ENCODE measurements at places on chromosomes 11 and 22.

DNA sequence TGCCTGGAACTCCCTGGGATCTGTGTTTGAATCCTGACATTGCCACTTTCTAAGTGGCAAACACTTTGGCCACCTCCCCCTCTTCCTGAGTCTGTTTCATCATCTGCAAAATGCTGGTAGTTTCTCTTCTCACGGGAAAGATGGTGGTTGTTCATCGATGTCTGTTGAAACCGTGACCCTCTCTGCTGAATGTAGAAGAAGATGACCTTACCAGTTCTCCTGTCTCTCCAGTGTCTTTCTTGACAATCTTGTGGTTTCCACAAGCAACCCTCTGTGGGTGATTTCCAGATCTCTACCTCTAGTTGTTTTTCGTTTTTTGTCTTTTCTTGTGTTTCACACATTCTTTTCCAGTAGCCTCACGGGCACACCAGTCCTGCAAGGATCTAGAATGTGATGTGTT lies 27.5 kb downstream of the ZBTB16 start:
- no peak for DNase-seq

DNA sequence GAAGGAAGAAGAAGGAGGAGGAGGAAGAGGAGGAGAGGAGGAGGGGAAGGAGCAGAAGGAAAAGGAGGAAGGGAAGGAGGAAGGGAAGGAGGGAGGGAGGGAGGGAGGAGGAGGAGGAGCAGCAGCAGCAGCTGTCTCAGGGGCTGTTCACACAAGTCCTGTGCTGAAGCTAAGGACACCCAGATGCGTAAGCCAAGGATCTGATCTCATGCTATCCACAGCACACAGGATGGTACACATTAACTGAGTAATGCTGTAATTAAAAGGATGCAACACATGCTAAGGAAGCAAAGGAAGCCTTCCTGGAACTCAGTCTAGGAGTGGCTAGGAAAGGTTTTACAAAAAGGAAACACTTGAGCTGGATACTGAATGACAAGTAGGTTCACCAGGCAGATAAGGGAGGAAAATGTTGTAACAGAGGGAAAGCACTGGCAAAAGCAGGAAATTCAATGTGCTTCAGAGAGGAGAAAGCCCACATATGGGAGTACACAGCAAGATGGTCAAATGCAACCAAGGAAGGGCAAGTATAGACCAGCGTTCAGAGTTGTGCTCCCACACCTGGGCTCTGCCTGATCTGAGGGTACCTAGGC lies 32.0 kb downstream of the TRIM66 start:
- DNase-seq, result no peak

- no peak for DNase-seq
Measured at GRCh38 chr11:10381736-10382135, 73.3 kb upstream of the AMPD3 start.

DNA sequence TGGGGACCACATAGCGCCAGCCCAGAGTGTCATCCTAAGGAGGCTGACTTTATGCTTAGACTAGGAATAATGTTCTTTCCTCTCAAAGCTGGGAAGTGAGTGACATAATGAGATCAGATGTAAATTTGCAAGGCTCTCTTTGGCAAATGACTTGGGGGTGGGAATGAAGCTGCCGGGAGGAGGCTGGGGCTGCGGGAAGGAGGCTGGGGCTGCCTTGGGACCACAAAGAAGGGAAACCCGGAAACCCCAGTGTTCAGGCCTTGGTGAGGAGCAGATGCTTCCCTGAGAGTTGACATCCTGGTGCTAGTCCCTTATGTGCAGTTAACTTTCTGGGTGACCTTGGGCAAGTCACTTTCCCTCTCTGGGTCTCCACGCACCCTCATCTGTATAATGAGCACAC lies 182.0 kb downstream of the CHST1 start:
- DNase-seq, result no peak

- no peak for DNase-seq
Measured at GRCh38 chr11:20037396-20038153, 122.7 kb downstream of the DBX1 start.

GRCh38 chr22:37654563-37655251 lies 3.8 kb upstream of the PDXP start:
- no peak for DNase-seq

DNA sequence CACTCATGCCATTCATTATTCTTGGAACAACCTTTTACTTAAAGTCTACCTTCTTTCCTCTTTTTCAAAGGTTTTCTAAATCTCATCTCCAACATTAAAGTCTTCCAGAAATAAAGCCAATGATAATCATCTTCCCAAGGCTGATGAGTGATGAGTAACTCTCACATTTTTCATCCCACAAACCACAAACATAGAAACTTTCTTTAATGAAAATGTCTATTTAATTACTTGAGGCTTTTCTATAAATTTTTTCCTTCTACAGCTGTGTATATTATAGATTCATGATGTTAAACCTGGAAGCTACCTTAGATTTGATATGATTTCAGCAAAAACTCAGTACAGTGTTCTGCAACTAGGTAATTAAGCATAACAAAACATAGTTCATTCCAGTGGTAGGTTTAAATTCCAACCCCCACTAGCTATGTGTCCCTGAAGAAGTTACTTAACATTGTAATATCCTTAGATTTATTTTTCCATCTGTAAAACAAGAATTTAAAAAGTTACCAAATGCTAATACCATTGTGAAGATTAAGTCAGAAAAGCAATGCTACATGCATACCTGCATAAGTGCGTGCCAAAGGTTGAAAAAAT lies 845.4 kb downstream of the KCNA4 start:
- DNase-seq, result no peak

GRCh38 chr11:76579056-76579751 lies 91.3 kb downstream of the LRRC32 start:
- no peak for DNase-seq

GRCh38 chr11:33530815-33531214 lies 169.8 kb downstream of the C11orf91 start:
- no peak for DNase-seq

DNA sequence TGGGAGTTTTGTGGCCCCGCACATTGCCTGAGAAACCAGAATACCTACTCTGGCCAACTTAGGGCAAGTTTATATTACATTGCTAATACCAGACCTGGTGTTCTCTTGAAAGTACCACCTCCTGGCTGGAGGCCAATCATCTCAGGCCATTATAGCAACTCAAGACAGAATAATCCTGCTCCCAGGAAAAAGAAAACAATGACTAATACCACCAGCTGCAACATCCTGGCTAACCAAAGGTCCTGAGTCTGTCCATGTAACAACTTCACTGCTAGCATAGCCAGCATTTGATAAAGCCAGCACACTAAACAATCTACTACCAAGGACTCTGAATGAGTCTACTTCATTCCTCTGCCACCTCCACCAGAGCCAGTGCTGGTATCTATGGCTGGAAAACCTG lies 1298.7 kb upstream of the CNTN5 start:
- DNase-seq, result no peak

DNA sequence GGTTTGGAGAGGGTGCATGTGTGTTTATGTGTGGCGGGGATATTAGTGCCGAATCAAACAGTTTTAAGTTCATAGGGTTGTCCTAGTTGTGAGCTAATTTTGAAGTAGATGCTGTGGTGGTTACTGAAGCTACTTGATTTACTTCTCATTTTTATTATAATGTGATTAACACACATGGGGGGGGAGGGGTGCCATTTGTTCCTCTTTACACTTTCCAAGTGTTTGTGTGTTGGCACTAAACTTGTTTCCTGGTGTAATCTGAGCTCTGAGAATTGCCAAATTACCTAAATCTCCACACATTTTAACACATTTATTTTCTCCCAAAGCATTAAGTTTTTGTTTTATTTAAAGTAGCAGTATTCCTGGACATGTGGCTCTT lies 60.1 kb downstream of the ZNRF3 start:
- no peak for DNase-seq

GRCh38 chr11:72078477-72078876 lies 1.9 kb downstream of the NUMA1 start:
- no peak for DNase-seq

DNA sequence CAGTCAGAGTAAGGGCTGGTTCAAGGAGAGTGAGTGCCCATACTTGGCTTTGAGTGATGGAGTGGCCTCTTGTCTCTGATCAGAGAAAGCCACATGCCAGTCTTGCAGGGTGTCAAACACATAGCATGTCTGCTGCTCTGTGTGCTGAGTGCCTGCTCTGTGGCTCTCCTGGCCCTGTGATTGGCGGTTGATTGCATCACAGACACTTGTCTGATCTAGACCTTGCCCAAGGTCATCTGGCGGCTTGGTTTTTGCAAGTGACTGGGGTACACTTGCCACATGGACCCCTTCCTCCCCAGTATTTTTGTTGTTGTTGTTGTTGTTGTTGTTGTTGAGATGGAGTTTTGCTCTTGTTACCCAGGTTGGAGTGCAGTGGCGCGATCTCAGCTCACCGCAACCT lies 10.3 kb downstream of the OSBP2 start:
- DNase-seq, result no peak

DNA sequence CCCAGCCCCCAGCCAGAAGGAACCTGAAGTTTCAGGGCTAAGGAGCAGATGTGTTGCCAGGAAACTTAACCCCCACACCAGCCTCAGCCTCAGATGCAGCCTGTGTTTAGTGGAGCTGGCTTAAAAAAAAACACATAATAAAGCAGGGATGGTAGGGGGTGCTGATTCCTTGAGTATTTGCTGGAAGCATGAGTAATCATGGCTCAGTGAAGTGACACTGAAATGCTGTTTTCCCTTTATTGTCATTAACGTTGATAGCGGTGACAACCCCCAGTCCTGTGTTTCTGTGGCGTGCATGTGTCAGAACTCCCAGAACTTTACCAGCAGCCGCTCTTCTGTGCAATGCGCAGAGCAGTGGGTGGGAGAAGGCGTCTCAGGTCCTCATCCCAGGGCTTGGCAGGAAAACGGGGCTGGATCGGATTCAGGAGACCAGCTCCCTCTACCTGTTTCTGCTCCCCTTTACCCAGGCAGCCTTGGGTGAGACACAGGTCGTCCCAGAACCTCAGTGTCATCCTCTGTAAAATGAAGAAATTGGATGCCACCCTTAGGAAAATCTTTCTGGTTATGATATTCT lies 1282.1 kb downstream of the TBC1D22A start:
- DNase-seq, result no peak

- DNase-seq, result peak; percentile 53
Measured at GRCh38 chr11:76850130-76850529, 10.6 kb upstream of the ACER3 start.

DNA sequence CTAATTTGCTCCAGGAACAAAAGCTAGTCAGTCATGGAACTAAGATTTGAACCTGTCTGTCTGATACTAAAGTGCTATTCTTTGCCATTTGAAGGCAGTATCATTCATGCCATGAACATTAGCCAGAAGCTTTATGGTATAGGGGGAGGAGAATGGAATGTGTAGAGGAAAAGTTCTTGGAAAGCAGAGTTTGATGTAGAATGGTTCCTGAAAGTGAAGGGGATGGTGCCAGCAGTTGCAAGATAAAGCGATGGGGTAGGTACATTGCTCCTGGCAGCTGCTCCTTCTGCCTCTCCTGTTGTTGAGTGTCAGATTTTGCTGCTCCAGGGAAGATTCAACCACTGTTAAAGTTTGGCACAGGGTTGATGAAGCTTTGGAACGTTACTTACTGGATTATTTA lies 53.4 kb downstream of the ARHGAP42 start:
- DNase-seq, result no peak

DNA sequence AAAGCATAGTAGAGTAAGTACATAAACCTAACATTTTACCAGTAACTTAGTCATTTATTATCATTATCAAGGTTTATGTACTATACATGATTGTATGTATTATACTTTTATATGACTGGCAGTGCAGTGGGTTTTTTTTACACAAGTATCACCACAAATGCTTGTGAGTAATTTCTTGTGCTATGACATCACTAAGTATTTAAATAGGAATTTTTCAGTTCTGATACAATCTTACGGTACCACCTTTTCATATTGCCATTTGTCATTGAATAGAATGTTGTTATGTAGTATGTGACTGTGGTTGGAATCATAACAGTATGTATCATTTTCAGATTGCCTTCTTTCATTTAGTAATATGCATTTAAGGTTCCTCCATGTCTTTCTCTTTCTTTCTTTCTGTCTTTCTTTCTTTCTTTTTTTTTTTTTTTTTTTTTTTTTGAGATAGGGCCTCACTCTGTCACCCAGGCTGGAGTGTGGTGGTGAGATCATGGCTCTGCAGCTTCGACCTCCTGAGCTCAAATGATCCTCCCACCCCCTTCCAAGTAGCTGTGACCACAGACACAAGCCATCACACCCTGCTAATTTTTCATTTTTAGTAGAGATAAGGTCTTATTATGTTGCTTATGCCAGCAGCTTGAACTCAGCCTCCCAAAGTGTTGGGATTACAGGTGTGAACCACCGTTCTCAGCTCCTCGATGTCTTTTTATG lies 18.6 kb downstream of the ATM start:
- DNase-seq, result peak; percentile 48

DNA sequence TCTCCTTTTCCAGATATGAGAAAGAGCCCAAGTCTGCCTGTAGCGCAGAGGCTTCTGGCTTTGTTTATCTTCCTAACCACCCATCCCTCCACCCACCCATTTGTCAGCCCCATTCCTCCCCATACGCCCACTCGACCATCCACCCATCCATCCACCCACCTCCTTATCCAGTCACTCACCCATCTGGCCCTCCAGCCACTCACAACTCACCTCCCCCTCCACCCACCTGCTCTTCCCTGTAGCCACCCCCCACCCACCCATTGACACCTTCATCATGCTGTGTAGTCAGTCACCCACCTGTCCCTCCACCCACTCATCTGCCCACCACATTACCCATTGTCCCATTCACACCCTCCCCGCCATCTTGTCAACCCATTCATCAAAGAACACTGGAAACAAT lies 5.5 kb downstream of the CST6 start:
- DNase-seq, result peak; percentile 32
